ENCODE measurements at places on chromosomes 5 and 9. TPM values are rescaled to one million over a fixed set of nuclear protein-coding genes. Genes with fewer than 3 reads are reported as not detected.

The SPINK7 gene
- total RNA-seq, result not detected

The NR6A1 gene
- 0.26 TPM for total RNA-seq

The GABBR2 gene
- 0.43 TPM for total RNA-seq

The SLC6A3 gene
- total RNA-seq, result not detected

The CDH10 gene
- total RNA-seq, result not detected

The CDH6 gene
- total RNA-seq, result 62.3 TPM

The ANKRD34B gene
- not detected for total RNA-seq

The HMGCR gene
- total RNA-seq, result 54.4 TPM

The FAM120A gene
- 72.5 TPM for total RNA-seq

The DDX4 gene
- total RNA-seq, result not detected

The FAXDC2 gene
- total RNA-seq, result 18.4 TPM

The IDNK gene
- 7.4 TPM for total RNA-seq

The BTNL3 gene
- total RNA-seq, result not detected

The NR2F1-AS1 gene
- total RNA-seq, result 35.8 TPM

The ZNF354B gene
- total RNA-seq, result 7.7 TPM

The ARL15 gene
- total RNA-seq, result 26.9 TPM

The CSF2 gene
- total RNA-seq, result not detected

The MARVELD2 gene
- total RNA-seq, result 0.16 TPM

The TAS2R1 gene
- not detected for total RNA-seq

The F2RL1 gene
- total RNA-seq, result 6.0 TPM

The RNF180 gene
- 0.63 TPM for total RNA-seq

The PCDHB8 gene
- 0.32 TPM for total RNA-seq

The HMCN2 gene
- total RNA-seq, result 0.09 TPM

The PCDHGA6 gene
- total RNA-seq, result 3.9 TPM

The GABRA6 gene
- total RNA-seq, result not detected

The ENTREP1 gene
- under 0.01 TPM for total RNA-seq

The C5orf15 gene
- 29.3 TPM for total RNA-seq

The TNPO1 gene
- 193 TPM for total RNA-seq

The TMEM174 gene
- not detected for total RNA-seq
